ENCODE measurements at places on chromosomes 2 and 18. TPM values are rescaled to one million over a fixed set of nuclear protein-coding genes. Genes with fewer than 3 reads are reported as not detected.

- DNase-seq: no peak
Observed at GRCh38 chr2:241724975-241725870, 9.2 kb upstream of the D2HGDH start.

DNA sequence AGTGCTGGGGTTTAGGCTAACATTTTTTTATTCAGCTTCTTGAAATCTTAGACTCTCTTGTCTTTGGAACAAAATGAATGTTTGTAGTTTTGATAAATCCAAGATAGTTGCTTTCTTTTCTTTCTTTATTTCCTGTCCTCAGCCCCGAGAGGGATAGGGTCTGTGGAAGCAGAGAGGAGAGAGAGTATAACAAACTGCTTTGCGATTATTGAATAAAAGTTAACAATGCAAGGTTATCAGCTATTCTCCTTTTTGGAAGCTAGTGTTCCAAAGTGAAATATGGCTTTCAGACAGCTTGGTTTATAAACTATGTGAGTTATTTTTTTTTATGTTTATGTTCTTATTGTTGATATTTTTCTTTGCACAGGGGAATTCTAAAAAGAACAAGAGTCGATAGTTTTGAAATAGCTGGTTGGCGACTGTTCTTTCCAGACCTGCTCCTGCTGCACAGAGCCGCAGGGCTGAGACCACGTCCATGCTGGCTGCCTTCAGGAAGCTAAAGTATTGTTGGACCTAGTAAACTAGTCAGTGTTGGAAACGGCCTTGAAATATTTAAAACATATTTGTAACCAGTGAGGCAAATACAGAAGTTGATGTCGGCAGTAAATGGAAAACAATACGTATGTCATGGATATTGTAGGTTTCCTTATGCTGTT lies 15.5 kb upstream of the STON1 start:
- DNase-seq: no peak

Gene PLEKHH2
- 0.07 TPM for total RNA-seq

- no peak for DNase-seq
Observed at GRCh38 chr2:106362789-106363188, 105.4 kb downstream of the RGPD3 start.

DNA sequence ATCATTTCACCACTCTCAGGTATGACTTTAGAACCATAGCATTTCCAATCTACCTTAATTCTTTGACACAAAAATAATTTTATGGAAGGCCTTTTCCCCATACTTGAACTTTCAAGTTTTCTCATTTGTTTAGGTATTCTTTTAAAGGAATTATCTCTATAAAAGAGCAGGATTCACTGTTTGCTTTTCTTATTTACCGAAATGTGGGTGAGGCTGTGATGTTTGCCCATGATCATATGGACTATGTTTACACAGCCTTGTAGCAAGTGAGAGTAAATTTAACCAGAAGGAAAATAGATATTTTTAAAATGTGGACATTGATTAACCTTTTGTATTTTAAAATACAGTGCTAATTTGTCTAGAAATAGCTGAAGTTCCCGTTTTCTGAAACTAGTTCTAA lies 26.3 kb downstream of the CAB39 start:
- DNase-seq: no peak

DNA sequence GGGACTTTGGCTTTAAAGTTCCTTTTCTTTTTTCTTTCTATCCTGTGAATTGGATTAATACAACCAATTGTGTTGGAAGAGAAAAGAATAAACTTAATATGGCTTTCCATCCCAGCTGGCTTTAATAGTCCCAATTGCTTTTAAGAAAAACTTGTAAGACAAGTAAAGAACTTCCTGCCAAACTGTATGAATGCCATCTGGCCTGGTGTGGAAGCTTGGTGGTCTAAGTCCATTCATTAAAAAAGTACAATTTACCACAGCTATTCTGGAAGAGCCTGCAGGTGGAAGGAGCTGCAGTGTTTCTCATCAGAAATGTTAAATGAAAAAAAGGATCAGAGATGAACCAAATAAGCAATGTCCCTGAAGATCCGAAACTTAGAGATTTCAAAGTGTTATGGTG lies 103.9 kb downstream of the KLHL14 start:
- DNase-seq: no peak

Gene YIPF4
- total RNA-seq: 27.2 TPM

DNA sequence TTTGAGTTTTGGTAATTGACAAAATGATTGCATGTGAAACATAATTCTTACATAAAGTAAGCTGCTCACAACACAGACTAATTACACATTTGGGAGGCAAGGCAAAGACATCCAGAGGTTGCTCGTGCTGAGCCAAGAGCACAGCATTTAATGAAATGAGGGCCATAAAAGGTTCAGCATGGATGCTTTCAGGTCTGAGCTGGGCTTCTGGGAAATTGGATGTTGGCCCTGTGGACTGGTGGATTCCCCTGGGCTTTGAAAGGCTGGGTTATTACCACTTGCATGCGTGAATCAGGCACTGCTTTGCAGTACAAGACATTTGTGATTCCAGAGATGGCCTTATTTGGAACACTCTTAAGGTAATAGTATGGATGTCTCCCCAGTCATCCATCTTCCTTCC lies 533.5 kb upstream of the NRP2 start:
- DNase-seq: no peak

DNA sequence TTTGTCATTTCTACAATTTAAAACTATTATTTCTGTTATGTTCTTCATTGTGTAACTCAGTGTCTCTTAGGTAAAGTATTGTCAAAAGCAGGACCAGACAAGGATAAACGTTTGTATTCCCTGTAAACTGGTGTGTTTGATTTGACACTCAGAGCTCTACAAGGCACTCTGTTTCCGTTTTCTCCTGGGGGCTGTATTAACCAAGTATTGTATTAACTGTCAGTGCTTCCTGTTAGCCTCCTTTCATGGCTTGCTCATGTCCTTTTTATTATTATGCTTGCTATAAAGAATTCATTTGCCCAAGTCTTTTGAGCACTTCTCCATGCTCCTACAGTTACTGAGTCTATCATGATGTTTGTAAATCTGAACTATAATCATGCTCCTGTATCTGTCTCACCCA lies 323.7 kb downstream of the LPIN1 start:
- DNase-seq: no peak

Gene CAPN14
- total RNA-seq: 3.3 TPM

DNA sequence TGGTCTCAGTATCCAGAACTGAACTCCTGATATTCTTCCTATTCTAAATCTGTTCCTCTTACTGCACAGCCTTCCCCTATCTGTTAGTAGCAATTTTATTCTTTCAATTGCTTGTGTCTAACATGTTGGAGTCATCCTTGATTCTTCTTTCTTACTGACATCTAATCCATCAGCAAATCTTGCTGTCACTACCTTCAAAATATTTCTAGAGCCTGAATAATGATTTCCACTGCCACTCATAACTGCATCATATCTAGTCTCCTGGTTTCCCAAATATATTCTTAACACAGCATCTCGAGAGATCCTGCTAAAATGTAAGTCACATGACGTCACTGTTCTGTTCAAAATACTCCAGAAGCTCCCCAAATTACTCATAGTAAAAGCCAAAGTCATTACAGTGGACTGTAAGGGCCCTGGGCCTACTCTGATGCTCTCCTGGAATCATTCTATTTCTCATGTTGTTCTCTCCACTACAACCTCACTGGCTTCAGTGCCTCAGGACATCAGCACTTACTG lies 95.2 kb downstream of the THSD7B start:
- no peak for DNase-seq

GRCh38 chr2:28362991-28363521 lies 29.6 kb upstream of the FOSL2 start:
- DNase-seq: no peak

DNA sequence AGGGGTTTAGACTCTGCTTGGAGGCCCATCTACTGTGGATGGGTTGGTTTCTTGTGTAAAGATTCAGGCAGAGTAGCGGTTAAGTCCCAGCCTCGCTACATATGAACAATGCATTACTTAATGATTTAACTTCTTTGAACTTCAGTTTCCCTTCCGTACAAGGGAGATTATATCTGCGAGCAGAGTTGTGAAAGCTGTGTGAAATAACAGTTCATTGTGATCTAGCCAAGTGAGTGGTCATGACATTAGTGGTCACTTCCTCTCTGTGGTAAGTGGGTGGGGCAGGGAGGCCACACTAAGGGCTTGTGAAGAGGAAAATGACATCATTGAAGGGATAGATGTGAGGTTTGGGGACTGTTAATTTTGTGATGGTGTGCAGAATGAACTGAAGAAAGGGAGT lies 14.1 kb upstream of the MEX3C start:
- no peak for DNase-seq

- DNase-seq: no peak
Observed at GRCh38 chr2:137968477-137969417, 4.5 kb downstream of the HNMT start.

- no peak for DNase-seq
Observed at GRCh38 chr2:219650426-219651248, 23.2 kb downstream of the SLC4A3 start.

GRCh38 chr2:104577143-104577542 lies 276.8 kb upstream of the POU3F3 start:
- DNase-seq: no peak

DNA sequence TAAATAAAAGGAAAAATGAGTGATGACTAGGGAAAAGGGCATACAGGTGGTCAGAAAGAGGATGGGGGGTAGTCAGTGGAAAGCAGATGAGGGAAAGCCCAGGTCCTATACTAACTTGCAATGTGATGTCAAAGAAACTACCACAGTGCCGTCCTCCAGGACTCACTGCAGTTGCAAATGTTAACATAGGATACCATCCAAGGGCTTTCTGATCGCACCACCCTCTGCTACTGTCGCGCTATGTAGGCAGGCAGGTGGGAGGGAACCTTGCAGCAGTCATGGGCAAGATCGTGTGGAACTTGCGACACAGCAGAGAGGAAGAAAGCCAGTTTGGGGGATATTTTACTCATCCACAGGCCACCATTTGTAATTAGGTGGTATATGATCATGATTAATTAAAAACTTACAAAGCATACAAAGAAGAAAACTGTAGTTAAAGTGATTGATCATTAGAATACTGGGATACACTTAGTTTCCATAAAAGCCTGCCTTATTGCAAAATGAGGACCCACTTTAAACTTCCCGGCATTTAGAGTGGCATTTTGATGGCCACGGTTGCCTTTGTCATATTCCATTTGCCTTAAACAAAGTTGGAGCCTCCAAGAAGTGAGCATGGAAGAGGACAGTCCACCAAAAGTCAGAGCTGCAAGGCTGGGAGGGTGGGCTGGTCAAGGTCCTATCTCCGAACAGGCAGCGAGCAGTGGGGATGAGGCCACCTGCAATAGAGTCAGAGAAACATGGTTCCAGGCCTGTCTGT lies 8.5 kb upstream of the ROCK2 start:
- DNase-seq: no peak

DNA sequence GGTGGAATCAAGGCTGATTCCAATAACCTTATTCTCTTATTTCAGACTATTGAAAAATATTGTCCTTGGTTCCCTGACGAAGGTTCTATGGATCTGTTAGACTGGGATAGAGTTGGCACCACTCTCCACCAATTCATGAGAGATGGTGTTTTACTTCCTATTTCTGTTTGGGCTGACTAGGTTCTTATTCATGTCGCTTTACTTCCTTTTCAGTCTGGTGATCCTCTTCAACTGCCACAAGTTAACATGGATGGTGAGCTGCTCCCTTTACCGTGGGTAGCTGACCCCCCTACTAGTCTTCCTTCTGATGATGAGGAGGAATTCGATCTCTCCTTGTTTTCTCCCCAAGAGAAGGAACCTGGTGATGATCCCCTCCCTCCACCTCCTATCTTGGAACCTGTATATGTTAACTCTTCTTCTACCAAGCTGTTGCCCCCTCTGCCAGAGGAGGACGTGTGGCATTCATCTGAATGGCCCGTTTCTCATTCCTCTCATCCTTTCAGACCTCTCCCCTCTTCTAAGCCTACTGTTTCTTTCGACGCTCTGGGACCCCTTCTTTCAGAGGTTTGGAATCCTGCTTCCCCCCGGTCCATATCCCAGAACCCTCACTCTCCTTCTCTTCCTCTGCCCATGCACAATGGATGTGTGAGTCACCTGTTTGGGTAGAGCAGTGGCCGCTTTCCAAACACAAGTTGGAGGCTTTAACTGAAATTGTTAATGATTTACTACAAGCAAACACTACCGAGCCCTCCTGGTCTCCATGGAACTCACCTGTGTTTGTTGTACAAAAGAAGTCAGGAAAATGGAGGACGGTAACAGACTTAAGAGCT lies 13.5 kb upstream of the CNOT11 start:
- no peak for DNase-seq

DNA sequence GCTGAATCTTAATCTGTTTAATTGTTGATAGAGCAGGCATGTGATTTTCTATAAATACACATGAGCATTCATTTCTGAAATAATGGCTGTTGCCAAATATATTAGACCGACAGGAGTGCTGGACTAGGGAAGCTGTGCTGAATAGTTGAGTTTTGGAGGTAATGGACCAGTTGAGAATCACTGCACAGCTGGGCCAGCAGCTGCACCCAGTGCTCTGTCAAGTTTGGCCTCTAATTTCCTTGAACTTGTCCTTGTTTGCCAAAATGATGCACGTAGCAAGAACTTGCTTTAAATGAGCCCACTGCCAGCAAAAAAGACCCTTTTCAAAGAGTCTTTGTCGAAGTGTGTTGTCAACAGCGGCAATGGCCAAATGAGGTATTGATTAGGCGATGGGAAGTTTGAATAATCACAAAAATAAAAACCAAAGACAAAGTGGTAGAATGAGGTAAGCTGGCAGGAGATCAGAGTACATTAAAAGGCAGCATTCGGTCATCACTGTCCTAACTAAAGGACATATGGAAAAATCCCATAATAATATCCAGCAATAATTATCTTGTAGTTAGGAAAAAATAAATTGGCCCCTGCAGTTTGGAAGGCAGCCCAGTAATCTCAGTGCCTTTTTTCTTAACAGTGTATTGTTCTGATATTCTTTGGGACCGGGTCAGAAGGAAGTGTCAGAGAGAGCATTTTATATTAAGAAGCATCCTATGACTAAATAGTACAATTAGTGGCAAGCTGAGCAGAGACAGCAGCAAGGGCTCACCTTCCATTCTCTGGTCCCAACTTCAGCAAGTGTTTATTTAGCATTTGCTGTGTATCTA lies 126.2 kb downstream of the RAPGEF4 start:
- no peak for DNase-seq

- no peak for DNase-seq
Observed at GRCh38 chr2:231803501-231804138, 17.4 kb downstream of the COPS7B start.

DNA sequence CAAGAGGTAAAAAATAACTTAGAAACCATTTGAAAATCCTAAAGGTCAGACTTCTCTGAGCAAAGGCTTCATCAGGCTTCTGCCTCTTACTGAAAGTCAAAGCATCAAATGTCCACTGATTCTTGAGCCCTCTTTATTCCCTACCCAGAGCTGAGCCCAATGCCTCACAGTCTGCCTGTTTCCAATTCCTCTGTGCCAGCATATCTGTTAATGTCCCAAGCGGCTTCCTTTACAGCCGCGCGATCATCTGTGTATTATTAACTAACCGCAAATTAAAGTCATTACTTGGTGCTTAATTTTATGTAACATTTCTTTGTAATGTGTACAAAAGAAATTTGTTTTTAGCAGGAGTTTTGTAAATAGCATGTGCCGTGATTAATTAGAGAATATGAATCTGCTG lies 418.8 kb upstream of the HNRNPA3 start:
- DNase-seq: no peak

DNA sequence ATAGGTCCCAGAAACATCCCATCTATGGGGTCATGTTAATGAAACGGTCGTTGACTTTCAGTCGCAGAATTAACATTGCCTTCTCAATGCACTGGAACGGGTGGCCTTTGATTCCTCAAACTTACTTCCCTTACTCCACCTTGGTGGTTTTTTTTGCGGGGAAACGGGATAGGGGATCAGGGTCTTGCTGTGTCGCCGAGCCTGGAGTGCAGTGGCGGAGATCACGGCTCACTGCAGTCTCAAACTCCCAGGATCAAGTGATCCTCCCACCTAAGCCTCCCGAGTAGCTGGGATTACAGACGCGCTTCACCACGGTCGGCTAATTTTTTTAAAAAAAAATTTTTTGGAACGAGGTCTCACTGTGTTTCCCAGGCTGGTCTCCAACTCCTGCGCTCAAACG lies 754 bp downstream of the ATG16L1 start:
- no peak for DNase-seq

Measured in activated B cell treated with CpG ODN at 0.5 μM for 24 hours (primary cell).